ENCODE measurements at places on chromosomes 7 and 10.

- DNase-seq, result no peak
Measured at GRCh38 chr7:103140685-103141084, 8.2 kb downstream of the NAPEPLD start.

GRCh38 chr7:1961701-1962276, 271.0 kb downstream of the MAD1L1 start:
- no peak for DNase-seq

- no peak for DNase-seq
Measured at GRCh38 chr7:70498232-70498992, 633.5 kb upstream of the GALNT17 start.

GRCh38 chr7:64313740-64314491, at the start of gene ZNF736:
ZNF736 (plus strand) TSS chr7:64313961; CDS start chr7:64314151, 190 bp downstream.
- DNase-seq, result peak; percentile 90

GRCh38 chr7:130207033-130207432, 627 bp upstream of the SSMEM1 start:
- no peak for DNase-seq

GRCh38 chr10:89346405-89347254, 18.8 kb downstream of the IFIT3 start:
- DNase-seq, result no peak

DNA sequence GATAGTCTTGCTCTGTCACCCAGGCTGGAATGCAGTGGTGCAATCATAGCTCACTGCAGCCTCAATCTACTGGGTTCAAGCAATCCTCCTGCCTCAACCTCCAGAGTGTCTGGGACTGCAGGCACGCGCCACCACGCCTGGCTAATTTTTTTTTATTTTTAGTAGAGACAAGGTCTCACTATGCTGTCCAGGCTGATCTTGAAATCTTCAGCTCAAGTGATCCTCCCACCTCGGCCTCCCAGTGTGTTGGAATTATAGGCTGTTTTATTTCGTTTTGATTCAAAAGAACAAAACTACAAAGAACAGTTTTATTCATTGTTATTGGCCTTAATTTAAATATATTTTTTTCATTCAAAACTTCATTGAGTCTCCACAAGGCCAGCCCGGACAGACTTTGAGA, 109.8 kb upstream of the NFE2L3 start:
- DNase-seq, result no peak

- DNase-seq, result no peak
Measured at GRCh38 chr7:55052081-55052480, 33.3 kb downstream of the EGFR start.

- DNase-seq, result no peak
Measured at GRCh38 chr7:139899328-139899955, 70.4 kb downstream of the TBXAS1 start.

DNA sequence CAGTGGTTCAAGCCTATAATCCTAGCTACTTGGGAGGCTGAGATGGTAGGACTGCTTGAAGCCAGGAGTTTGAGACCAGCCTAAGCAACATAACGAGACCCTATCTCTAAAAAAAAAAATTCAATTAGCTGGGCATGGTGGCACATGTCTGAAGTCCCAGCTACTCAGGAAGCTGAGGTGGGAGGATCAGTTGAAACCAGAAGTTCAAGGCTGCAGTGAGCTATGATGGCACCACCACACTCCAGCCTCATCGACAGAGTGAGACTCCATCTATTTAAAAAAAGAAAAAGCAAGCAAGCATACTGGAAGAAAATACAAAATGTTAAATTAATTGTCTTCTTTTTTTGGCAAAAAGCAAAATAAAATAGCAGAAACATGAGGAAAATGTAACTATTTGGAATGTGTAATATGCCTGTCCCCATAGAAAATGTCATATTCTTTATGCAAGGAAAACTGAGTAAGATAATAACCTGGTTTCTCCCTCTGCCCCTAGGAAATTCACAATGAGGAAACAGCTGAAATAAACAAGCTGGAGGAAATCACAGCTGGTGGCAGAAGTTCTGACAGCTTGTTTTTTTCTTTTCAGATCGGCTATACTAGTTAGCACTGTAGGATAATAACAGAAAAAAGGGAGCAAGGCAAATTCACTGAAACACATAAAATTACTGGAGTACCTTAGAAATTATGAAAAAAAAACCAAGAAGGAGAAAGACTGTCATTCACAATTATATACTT, 48.5 kb downstream of the HERPUD2 start:
- DNase-seq, result no peak

DNA sequence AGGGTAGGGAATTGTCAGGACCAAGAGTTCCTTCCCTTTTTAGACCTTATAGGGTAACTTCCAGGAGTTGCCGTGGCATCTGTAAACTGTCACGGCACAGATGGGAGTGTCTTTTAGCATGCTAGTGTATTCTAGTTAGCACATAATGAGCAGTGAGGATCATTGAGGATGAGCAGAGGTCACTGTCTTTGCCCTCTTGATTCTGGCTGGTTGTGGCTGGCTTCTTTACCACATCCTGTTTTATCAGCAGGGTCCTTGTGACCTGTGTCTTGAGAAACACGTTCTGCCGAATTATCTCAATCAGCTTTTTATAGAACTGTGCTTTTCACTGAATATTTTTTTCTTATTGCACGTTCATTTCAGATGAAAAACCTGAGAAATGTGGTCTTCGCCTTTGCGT, 41.5 kb downstream of the MINPP1 start:
- no peak for DNase-seq

DNA sequence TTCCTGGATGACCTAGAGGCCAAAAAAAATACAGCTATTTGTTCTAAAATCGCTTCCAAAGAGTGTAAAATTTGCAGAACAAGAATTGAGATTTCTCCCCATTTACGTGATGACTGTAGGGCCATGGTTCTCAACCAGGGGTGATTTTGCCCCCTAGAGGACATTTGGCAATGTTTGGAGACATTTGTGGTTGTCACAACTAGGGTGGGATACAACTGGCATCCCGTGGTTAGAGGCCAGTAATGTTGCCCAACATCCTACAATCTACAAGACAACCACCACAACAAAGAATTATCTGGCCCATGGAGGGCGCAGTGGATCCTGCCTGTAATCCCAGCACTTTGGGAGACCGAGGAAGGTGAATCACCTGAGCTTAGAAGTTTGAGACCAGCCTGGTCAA, 22.8 kb upstream of the MALSU1 start:
- no peak for DNase-seq

DNA sequence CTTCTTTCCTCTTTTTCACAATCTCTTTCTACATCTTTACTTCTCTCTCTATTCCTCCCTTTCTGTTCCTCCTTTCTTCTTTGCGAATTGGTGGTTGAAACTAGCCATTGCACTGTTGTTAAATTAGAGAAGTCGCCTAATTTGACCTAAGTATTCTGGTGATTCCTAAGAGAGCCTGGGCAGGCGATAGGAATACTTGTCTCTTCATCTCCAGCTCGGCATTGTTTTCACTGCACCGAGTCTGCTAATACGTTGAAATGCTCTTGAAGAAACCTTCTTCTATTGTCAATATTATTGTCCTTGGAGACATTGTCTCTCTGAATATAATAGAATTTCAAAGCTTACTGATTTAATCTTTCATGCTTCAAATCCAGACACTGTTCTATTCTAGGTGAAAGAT, 31.7 kb downstream of the KCND2 start:
- no peak for DNase-seq

DNA sequence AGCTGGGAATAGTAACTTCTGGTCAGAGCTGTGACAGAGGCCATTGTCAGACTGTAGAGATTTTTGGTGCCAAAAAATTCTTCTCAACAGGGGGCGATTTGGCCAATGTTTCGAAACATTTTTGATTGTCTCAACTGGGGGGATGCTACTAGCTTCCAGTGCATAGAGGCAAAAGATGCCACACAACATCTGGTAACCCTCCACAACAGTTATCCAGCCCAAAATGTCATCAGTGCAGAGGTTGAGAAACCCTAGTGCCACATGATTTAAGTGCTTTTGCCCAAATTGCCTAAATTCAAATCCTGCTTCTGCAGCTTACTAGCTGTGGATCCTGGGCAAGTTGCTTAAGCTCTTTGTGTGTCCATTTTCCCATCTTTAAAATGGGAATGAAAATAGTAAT, 71.9 kb downstream of the FZD1 start:
- no peak for DNase-seq

GRCh38 chr10:119658274-119658673, 7.1 kb downstream of the BAG3 start:
- no peak for DNase-seq

DNA sequence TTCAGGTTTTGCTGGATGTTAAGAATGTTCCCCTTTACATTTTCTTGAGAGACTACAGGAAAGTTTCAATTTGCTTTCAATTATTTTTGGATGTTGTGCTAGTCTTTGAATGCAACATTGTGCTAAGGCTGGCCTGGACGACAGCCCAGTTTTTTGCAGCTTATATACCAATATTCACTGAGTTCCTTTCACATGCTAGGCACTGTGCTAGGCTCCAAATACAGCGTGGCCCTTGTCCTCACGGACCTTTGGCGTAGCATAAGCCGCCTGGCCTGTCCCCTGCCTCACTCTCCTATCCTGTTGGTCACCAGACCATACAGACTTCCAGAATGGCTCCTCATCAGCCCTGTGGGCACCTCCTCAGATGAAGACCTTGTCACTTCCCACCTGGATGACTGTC, 19.5 kb upstream of the HSPA12A start:
- no peak for DNase-seq

GRCh38 chr10:52129410-52130178, 184.5 kb upstream of the DKK1 start:
- DNase-seq, result no peak

DNA sequence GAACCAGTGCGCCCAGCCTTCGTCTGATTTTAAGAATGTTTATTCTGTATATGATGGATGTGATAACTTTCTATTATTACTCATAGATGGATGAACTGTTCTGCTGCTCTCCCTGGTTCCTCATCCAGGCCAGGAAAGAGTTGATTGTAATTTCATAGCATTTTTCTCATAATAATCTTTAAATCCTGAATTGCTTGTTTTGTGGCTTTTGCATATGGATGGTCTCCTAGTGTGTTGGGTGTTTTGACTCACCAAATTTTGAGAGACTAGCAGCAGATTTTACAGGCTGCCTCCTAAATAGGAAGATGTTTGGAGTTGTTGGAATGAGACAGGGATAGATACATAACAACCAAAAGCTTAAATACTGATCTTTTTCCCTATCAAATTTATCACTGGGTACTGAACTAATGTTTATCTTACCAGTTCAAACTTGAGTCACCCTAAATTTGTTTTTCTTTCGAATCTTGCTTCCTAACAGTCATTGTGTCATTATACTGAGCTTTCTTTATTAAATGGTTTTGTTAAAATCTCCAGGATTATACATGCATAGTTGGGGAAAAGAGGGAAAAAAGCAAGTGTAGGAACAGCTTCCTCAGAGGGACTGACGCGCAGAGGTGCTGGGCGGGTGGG, 106.0 kb upstream of the GATA3 start:
- DNase-seq, result no peak

DNA sequence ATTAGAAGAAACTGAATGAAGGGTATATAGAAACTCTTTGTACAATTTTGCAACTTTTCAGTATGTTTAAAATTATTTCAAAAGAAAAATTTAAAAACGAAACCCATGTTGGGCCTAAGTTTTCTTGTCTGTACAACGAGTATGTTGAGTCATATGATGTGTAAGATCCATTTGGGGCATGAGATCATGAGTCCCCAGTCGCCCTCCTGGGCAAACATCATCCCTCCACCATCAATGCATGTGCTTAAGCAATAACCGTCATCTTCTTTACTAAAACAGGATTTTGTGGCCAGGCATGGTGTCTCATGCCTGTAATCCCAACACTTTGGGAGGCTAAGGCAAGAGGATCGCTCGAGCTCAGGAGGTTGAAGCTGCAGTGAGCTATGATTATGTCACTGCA, 54.2 kb upstream of the CDCA7L start:
- DNase-seq, result no peak

DNA sequence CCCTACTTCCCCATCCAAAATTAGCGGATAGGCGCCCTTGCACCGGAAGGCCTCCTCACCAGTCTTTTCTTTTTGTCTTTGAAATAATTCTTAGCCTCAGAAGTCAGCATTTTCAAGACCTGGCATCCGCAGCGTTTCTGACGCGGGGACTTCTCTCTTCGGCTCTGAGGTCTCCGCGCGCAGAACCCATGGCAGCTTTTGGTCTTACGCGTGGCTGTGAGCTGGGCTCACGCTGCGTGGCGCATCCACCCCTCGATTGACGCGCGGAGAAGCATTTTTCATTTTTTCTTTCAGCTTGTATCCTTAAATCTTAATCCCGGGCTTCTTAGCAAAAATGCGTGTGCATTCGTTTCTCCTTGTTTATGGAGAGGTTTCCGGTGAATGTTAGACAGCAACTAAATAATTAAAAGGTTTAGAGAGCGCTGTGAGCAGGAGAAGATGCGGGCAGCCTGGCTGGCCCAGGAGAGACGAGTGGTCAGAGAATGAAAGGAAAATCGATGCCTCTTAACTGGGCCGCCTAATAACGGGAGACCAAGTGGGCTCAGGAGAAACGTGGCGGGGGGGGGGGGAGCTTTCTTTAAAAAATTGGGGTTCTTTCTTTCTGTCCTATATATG, 2.0 kb upstream of the GATA3 start:
- DNase-seq, result no peak

DNA sequence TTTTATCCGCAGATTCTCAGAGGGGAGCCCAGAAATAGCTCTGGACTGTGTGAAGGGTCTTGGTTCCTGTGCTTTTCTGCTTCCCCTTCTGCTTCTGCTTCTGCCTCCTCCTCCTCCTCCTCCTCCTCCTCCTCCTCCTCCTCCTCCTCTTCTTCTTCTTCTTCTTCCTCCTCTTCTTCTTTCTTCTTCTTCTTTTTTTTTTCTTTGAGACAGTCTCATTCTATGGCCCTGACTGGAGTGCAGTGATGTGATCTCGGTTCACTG, 11.6 kb downstream of the PDZD7 start:
- no peak for DNase-seq

- DNase-seq, result no peak
Measured at GRCh38 chr7:111975346-111975745, 230.9 kb downstream of the DOCK4 start.

DNA sequence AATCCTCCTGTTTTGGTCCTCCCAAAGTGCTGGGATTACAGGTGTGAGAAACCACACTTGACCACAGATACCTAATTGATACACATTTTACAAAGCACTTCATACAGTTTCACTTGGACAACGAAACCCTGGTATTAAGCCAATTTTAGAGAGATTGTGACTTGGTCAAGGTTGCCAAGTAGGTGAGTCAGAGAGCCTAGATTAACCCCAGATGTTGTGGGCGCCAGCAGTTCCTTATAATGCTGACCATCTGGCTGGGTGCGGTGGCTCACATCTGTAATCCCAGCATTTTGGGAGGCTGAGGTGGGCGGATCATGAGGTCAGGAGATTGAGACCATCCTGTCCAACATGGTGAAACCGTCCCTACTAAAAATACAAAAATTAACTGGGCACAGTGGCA, 4.9 kb upstream of the PHKG1 start:
- no peak for DNase-seq

DNA sequence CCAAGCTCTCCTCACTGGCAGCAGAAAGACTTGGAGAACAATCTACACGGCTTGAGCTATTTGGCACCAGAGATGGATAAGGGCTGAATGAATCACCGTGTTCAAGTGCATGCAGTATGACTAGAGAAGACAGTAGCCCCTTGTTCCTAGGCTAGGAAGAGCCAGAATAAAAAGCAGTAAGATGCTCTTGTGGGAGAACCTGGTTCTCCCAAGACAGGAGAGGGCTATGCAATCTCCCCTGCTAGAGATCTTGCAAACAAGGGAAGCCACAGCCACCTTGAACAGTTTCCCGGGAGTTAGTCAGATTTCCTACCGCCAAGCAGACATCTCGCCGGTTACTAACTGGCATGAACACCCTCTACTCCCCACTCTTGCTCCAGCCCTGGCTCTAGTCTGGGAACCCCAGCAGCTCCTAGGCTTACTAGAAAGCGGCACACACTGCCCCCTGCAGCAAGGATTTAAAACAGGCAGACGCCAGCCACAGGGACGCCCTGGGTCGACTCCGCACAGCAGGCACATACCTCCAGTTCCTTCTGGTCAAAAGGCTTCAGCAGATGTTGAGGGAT, 107.3 kb downstream of the SMURF1 start:
- DNase-seq, result no peak
